ENCODE measurements at places on chromosomes 7 and 10.
A peak's percentile ranks its signal among the peaks of the same experiment; 100 is the strongest.

GRCh38 chr7:16136896-16137295, 284.4 kb downstream of the CRPPA start:
- DNase-seq, result no peak

DNA sequence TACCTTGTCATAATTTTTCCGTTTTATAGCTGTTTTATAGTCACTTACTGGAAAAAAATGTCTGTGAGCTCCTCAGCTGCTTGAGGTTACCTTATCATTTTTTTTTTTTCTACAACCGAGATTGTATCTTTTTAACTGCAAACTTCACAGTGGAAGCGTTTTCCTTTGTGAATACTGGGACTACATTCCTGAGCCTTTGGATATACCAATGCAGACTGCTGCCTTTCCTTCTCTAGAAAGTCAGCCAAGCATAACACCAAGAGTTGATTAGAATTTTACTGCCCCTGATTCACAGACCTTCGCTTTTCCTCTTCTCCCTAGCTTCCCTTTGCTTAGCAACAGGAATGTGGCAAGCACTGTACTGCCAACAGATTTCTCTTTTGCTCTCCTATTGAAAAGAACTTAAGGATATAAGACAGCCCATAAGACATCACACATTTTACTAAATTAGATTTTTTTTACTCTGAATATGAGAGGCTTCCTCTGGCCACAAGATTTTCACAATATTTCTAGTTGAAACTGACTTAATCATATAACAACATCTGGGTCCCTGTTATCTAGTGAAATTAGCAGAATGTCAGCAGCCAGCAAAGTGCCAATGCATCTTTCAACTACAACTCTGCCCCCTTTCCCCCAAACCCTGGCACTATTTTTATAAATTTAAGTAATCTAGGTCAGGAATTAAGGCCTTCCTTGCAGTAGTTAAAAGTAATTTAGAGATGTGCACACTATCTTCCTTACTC, 170.6 kb downstream of the PRKG1 start:
- DNase-seq, result no peak

GRCh38 chr7:40197527-40197926, 62.7 kb downstream of the SUGCT start:
- DNase-seq, result no peak

- DNase-seq, result peak; percentile 14
Measured at GRCh38 chr7:50661345-50662040, 96.3 kb upstream of the DDC start.

DNA sequence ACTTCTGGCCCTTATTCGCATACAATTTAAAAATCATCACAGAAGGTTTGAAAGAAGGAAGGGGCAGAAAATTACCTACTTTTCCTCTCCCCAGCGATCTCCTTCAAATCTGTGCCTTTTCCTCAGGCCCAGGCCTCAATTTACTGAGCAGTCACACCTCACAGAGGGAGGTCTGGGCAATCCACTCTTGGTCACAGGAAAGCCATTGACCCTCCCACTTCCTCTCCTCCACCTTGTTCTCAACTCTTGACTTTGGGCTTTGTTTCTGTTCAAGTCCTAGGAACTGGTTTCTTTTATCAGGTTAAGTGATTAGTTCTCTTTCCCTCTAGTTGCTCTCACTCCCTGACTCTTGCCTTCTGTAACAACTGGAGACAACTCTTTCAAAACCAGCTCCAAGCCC, 37.0 kb upstream of the ATRNL1 start:
- DNase-seq, result no peak

GRCh38 chr7:102064361-102065025, 222.2 kb upstream of the SH2B2 start:
- peak; percentile 19 for DNase-seq

All from CD4-positive, alpha-beta T cell treated with Interleukin-12 subunit alpha and Interleukin-12 subunit beta, for 1 hour (primary cell).